ENCODE measurements at places on chromosomes 7 and 10.

DNA sequence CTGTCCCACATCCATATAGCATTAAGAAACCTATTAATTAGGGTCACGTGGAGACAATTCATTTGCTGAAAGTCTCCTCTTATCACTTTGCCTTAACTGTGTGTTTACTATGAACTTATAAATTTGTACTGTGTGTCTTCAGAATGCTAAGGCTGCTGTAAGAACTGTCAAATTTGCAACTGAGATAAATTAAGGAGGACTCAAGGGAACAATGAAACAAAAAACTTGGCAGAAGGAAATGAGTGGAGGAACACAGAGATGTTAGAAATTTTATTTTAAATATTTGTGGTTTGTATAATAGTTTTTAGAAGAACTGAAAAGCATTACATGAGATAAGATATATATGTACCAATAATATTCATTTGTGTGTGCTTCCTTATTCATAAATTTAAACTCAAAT, 1005.3 kb upstream of the SORCS1 start:
- no peak for DNase-seq

DNA sequence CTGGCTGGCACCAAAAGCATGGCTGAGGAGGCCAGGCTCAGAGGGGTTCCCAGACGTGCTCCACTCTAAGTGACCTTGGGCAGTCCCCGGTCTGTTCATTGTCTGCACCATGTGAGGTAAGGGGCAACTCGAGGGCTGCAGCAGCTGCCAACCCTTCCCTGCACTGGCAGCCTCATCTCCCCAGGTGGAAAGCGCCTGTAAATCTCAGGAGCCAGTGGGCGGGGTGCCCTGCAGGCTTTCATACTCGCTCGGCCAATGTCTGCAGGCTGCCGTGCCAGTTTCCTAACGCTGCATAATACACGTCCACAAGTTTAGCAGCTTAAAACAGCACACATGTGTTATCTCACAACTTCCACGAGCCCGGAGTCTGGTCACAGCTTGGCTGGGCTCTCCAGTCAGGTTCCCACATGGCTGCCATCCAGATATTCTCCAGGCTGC, 12.6 kb upstream of the GDF10 start:
- DNase-seq: no peak

DNA sequence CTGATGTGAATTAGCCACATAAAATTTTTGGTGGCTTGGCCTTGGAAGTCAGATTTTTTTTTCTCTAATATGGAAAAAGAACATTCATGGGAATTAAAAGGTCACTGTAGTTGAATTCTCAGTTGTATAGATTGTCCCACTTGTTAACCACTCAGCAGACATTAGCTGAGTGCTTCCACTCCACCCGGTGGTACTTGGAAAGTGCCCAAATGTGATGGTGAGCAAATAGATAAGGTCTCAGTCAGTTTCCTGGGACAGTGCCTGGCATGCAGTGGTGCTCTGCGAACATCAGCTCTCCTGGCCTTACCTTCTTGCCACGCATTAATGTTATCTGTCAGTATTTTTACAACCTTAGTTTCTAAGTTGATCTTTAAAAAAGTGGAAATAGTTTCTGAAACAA, 1.4 kb downstream of the ATP5F1C start:
- DNase-seq: no peak

- no peak for DNase-seq
Observed at GRCh38 chr7:99833289-99833877, 5.6 kb downstream of the CYP3A43 start.
